ENCODE measurements at places on chromosomes 1 and 21.

DNA sequence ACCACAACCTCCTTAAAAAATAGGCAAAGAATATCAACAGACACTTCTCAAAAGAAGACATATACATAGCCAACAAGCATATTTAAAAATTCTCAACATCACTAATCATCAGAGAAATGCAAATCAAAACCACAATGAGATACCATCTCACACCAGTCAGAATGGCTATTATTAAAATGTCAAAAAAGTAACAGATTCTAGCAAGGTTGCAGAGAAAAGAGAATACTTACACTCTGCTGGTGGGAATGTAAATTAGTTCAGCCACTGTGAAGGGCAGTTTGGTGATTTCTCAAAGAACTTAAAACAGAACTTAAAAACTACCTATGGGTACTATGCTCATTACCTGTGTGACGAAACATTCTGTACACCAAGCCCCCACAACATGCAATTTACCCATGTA is 20.7 kb downstream of the CD1B start:
- DNase-seq = no peak

- DNase-seq = peak; percentile 95
Observed at GRCh38 chr1:41152622-41153044, 89.5 kb downstream of the SCMH1 start.

GRCh38 chr1:181985281-181985680 is 76.2 kb downstream of the ZNF648 start:
- no peak for DNase-seq

DNA sequence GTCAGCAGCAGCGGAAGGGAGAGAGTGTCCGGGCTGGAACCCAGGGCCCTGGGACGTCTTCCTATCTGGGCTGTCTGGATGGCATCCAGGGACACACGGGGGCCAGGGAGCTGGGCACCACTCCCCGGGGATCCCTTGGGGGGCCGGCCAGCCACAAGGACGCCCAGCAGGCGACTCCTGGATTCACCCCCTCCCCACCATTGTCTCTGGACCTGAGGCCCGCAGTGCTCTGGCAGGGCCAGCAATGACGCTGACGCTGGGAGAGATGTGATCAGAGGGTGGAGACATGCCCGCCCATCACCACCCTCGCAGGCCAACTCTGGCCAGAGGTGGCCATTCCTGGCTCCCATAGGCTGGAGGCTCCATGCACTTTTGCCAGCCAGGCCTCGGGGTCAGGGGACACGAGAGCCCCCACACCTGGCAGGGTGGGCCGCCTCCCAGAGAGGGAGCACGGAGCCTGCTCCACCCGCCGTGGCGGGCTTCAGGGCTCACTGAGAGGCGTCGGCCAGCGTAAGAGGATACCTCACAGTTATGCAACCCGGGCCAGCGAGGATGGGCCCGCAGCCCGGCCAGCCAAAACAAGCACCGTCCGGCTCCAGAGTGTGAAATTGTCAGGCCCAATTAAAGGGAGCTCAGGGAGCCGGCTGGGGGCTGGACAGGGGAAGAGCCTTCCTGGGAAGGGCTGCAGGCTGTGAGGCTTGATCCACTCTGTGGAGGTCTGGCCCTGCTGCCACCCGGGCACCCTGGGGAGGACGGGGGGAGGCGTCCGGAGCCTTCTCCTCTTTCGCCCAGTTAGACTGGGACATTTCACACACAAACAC is 10.3 kb downstream of the ACTRT2 start:
- no peak for DNase-seq

DNA sequence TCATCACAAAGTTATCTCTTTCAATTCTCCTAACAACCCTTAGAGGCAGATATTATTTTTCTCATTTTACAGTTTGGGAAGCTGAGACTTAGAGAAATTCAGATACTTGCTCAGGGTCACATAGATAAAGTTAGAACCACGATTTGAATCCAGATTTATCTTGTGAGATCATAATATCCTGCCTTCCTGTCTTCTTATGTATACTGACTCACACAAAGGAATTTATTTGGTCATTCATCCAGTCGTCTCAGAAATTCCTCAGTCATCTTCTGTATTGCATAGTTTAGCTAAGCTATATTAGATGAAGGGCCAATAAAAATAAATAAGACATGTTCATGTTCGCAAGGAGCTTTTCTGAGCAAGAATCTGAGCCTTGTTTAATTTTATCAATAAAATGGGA is 35.8 kb upstream of the RUNX1 start:
- peak; percentile 97 for DNase-seq

DNA sequence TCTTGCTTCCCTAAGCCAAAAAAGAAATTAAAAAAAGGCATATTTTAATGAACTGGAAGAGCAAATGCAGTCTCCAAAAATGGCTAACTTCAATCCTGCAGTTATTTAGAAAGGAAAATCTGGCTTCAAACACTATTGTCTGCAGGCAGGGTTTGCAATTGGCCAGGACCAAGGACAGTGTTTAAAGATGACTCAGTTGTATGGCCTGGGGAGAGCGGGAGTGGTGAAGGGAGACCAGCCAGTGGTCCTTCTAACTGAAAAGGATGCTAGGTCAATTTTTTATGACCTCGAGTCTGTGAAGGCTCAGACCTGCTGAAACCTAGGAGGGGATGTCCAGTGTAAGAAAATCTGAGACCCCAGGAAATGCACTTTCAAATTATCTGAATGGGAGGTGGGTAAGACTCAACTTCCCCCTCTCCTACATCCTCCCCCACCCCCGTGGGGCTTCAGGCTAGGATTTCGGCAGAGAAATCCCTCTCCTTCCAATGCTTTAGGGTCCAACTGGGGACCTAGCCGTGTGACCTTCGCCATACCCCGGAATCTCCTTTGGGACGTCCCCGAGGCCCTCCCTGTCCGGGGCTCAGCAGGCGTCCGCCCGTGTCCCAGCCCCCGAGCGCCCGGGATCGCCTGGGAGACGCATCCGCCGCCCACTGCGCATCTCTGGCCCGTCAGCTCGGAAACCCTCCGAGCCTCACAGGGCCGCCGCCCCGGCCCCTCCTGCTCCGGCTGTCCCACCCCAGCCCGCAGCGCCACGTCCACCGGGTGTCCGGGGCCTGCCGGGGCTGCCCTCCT is 602 bp upstream of the RIMKLA start:
- peak; percentile 34 for DNase-seq

GRCh38 chr1:51950701-51951100 is 39.8 kb downstream of the RAB3B start:
- no peak for DNase-seq

DNA sequence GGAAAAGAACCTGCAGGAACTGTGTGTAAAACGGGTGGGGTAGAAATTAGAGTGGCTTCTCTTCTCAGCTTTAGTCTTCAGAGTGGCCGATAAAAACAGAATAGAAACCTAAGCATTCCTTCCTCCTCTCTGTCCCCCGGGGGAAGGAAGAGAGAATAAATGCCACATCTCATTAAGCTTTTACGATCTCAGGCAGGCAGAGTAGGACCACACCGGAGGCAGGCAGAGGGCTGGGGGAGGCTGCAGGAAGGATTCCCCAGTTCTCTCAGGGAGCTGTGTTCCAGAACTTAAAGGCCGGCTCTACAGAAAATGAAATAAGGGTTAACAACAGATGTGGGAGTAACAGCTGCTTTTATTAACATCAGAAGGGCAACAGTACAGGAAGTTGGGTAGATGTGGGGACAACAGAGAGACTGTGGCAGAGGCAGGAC is 24.5 kb upstream of the MEF2D start:
- DNase-seq = no peak

- DNase-seq = peak; percentile 85
Observed at GRCh38 chr1:69737527-69738185, 169.9 kb downstream of the LRRC7 start.

GRCh38 chr1:116722016-116722838 is 32.0 kb upstream of the CD2 start:
- DNase-seq = no peak

GRCh38 chr1:14055442-14056223 is 355.6 kb downstream of the PRDM2 start:
- DNase-seq = no peak

- no peak for DNase-seq
Observed at GRCh38 chr1:14156543-14156942, 441.9 kb upstream of the KAZN start.

DNA sequence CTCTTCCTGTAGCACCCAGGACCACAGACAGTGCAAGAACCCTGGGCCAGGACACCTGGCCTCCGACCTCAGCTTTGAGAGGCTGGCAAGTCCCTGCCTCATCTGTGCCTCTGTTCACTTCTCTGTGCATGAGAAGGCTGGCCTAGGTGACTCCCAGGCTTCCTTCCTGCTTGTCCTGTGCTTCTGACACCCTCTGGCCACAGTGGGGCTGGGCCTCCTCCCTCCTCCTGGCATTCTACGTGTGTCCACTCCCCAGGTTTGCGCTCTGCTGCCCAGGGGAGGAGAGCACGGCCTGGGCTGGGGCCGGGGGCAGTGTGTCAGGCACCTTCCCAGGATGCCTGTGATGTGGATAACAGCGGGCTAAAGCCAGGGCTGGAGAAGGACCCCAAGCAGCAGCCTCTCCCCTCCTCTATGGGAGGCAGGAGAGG is 30.3 kb upstream of the PKP1 start:
- DNase-seq = no peak

GRCh38 chr1:54706419-54706818 is 9.2 kb upstream of the TTC4 start:
- DNase-seq = no peak

GRCh38 chr1:41498804-41499203 is 14.3 kb upstream of the EDN2 start:
- peak; percentile 58 for DNase-seq

GRCh38 chr1:28067523-28068090 is 20.8 kb downstream of the EYA3 start:
- peak; percentile 27 for DNase-seq

- no peak for DNase-seq
Observed at GRCh38 chr21:42321845-42322244, 6.6 kb upstream of the TFF3 start.

GRCh38 chr21:42892582-42892930 is 553 bp upstream of the NDUFV3 start:
- no peak for DNase-seq

Data from fibroblast of the aortic adventitia (primary cell).